ENCODE measurements at places on chromosomes 16 and 17.

- no peak for DNase-seq
Observed at GRCh38 chr16:24753437-24753836, 24.0 kb downstream of the TNRC6A start.

GRCh38 chr16:11073407-11073999, 129.1 kb downstream of the CLEC16A start:
- no peak for DNase-seq

DNA sequence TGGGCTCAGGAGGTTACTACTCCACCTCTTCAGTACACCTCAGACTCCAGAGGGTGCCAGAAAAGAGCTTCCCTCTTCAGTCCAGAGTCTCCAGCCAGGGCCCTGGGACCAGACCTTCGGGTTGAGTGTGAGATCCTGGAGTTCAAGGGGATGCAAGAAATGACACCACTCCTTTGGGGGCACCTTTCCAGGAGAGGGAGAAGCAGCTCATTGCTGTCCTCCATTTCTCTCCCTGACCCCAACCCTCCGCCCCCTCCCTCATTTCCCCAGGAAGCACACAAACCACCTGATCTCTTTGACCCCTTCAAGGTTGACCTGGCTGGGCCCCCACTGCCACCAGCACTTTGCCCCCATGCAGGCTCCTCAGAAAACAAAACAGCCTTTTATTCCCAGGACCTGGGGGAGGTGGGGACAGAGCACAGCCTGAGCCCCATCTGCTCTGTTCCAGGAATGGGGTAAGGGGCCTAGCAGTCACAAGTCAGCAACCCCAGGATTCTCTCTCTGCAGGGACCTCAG, 21.4 kb downstream of the CDH5 start:
- no peak for DNase-seq

DNA sequence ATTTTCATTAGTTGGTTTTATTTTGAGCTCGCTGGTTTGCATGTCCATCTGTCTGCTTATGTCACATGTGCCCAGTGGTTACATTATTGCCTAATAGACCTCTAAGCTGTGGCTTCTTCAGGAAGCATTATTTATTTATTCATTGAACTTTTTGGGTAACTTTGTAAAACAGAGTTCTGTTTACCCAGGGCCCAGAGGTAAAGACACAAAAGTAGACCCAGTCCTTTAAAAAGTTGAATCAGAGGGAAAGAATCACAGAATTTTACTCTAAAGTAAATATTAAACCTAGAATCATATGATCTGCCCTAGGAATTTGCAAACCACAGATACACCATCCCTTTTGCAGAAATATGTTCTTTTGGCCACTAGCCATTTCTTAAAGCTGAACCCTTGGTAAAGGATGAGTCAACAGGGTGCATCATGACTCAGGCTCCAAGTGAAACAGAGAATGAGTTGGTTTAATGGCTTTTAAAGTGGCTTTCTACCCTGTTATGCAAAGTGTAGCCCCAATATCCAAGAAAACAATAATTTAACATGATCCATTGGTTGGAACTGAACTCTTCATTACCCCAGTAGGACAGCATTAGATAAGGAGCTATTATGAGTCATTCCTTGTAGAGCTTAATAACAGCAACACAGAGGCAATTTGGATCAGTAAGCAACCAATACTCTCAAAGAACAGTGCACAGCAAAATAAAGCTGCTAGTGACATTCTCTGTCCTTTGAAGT, 236.3 kb downstream of the KCNJ2 start:
- DNase-seq, result no peak

- DNase-seq, result no peak
Observed at GRCh38 chr16:75798714-75799113, 72.4 kb upstream of the CPHXL start.

DNA sequence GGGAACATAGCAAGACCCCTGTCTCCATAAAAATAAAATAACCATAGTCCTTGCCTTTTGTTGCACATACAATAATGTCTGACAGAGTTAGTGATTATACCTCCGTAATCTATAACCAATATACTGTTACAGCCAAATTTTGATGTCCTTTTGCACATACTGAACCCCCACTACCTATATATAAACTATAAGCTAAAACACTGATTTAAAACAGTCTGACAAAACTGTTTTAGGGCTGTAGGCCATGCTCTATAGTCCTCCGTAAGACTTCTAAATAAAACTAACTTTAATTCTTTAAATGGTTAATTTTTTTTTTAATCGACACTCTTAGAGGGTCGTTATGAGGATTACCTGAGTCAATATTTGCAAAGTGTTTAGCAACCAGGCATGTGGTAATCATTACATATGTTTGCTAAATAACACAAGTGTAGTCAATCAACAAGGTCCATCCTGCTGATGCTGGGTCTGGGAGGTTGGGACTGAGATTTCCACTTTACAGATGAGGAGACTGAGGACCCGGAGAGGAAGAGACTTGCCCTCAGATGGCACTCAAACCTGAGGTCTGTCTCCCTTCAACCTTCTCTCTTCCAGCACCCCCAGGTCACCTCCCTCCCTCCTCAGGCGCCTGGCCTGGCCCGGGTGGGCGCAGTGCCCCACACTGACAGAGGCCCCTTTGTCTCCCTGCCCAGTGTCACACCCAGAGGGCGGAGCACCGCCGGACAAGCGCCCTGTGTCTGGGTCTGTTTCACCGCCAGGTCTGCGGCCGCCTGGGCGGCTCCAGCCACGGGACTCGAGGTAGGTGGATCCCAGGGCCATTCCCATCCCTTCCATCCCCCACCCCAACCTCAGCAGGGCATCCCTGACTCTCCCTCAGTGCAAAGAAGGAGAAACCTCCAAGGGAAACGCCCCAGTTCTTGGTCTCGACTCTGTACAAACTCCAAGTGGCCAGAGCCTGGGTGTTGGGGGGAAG, 10.3 kb downstream of the ZNF385C start:
- no peak for DNase-seq

GRCh38 chr17:47304186-47304585, 19.6 kb upstream of the EFCAB13 start:
- no peak for DNase-seq

Measured in frontal cortex (tissue), 4 donors.